ENCODE measurements at places on chromosomes 5 and 9.

DNA sequence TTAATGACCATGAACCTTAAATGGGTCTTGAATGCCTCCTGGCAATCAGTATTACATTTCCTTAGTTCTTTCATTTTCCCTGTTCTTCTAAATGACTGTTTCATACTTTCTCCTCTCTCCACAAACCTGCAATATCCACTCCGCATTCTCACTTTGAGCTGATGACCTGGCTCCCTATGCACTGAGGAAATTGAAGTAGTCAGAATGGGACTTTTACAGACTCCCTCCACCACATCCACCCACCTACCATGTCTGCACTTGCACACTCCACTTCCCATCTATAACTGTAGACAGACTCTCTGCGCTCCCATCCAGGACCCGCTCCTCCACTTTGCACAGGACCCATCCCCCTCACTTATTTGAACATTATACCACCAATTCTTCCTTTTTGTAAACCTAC, 36.2 kb upstream of the GZMA start:
- DNase-seq, result peak; percentile 34

- DNase-seq, result no peak
Measured at GRCh38 chr5:14782591-14782990, 89.0 kb downstream of the ANKH start.

DNA sequence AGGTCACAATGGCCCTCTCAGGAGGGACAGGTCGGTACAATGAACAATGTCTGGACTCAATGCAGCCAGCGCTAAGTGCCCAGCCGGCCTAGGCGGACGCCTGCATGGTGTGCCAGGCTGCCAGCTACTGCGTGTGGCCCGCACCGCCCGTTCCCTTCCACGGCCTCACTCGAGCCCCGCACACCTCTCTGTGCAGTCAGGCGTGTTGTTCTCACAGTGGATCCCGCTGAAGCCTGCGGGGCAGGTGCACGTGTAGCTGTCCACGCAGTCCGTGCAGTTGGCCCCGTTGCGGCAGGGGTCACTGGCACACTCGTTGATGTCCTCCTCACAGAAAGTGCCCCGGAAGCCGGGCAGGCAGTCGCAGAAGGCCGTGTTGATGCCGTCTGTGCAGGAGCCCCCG, 26.7 kb upstream of the SEC16A start:
- no peak for DNase-seq

- no peak for DNase-seq
Measured at GRCh38 chr5:33306758-33307157, 134.0 kb upstream of the TARS1 start.

GRCh38 chr5:150394131-150394530, 18.6 kb downstream of the CD74 start:
- no peak for DNase-seq

DNA sequence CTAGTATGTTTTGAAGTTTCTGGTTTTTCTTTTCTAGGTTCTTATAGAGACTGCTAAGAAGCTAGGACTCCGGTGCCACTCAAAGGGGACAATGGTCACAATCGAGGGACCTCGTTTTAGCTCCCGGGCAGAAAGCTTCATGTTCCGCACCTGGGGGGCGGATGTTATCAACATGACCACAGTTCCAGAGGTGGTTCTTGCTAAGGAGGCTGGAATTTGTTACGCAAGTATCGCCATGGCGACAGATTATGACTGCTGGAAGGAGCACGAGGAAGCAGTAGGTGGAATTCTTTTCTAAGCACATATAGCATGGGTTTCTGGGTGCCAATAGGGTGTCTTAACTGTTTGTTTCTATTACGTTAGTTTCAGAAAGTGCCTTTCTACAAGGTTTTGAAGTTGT, 52.2 kb downstream of the MTAP start:
- no peak for DNase-seq

DNA sequence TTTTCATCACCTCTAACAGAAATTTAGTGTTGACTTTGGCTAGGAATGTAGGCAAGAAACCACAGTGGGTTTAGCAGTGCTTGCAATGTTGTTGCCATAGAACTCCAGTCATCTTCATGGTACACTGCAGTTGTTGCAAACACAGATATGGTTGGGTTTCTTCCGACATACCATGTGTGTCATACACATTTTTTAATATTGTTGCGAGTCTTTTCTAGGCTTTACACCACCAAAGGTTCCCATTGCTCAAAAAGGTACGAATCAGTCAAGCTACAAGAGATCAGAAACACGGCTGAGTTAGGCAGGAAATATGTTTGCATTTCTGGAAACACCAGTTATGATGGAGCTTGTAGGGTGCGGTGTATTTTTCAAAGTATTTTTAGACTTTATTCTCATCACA, 172.4 kb downstream of the SYK start:
- no peak for DNase-seq

DNA sequence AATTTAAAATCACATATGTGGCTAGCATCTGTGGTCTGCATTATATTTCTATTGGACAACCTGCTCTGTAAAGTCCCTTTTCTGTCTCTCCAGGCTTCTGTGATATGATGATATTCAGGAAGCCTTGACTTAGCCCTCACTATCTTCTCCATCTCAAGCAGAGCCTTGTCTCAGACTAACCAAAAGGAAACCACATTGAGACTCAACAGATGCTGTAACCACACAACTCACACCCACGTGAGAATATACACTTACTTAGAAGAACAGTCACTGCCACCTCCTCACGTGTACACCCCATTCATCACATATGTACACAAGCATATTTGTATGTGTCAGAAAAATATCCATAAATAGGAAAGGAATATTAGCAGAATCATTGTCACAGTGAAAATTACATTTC, 33.6 kb downstream of the HTR4 start:
- peak; percentile 66 for DNase-seq

- DNase-seq, result peak; percentile 25
Measured at GRCh38 chr5:177982072-177982727, 13.8 kb downstream of the PROP1 start.

DNA sequence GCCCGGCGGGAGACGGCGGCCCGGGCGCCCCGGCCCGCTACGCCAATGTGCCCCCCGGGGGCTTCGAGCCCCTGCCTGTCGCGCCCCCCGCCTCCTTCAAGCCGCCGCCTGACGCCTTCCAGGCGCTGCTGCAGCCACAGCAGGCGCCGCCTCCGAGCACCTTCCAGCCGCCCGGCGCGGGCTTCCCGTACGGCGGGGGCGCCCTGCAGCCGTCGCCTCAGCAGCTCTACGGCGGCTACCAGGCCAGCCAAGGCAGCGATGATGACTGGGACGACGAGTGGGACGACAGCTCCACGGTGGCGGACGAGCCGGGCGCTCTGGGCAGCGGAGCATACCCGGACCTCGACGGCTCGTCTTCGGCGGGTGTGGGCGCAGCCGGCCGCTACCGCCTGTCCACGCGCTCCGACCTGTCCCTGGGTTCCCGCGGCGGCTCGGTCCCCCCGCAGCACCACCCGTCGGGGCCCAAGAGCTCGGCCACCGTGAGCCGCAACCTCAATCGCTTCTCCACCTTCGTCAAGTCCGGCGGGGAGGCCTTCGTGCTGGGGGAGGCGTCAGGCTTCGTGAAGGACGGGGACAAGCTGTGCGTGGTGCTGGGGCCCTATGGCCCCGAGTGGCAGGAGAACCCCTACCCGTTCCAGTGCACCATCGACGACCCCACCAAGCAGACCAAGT, 723 bp downstream of the SNX18 start:
- DNase-seq, result peak; percentile 62

GRCh38 chr9:71928806-71929205, 17.4 kb downstream of the C9orf85 start:
- no peak for DNase-seq

- DNase-seq, result no peak
Measured at GRCh38 chr5:139763930-139764791, 31.4 kb upstream of the PSD2 start.

DNA sequence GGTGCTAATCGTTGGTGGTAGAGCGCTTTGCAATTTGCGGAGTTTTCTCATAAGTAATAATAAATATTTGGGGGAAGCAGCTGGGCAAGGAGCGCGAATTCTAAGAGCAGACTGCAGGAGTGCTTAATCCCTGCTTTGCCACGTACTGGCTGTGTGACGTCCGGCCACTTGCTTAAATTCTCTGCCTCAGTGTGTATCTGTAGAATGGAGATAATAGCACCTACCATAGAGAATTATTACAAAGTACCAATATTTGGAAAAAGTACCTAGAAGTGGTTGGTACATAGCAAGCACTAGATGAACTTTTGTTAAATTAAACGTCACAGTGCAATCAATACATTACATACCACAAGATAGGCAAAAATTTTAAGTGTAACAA, 598 bp upstream of the TMED7 start:
- no peak for DNase-seq

- no peak for DNase-seq
Measured at GRCh38 chr5:103272377-103272776, 13.8 kb downstream of the MACIR start.

GRCh38 chr5:94218374-94218773, 400.0 kb downstream of the KIAA0825 start:
- DNase-seq, result no peak

DNA sequence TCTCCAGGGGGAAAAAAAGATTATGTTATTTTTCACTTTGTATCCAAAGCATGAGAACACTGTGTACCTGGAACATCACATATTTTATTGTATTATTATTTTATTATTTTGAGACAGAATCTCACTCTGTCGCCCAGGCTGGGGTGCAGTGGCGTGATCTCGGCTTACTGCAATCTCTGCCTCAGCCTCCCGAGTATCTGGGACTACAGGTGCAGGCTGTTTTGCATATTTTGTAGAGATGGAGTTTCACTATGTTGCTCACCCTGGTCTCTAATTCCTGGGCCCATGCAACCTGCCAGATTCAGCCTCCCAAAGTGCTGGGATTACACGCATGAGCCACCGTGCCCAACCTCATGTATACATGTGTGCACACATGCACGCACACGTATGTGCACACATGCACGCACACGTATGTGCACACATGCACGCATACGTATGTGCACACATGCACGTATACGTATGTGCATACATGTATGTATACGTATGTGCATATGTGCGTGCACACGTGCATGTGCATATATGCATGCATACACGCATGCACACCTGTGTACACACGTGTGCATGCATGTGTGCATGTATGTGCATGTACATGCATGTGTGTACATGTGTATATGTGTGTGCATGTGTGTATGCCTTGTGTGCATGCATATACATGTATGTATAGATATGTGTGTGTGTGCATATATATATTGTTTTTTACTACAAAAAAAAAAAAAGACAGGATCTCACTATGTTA, 9.5 kb upstream of the UGCG start:
- no peak for DNase-seq

DNA sequence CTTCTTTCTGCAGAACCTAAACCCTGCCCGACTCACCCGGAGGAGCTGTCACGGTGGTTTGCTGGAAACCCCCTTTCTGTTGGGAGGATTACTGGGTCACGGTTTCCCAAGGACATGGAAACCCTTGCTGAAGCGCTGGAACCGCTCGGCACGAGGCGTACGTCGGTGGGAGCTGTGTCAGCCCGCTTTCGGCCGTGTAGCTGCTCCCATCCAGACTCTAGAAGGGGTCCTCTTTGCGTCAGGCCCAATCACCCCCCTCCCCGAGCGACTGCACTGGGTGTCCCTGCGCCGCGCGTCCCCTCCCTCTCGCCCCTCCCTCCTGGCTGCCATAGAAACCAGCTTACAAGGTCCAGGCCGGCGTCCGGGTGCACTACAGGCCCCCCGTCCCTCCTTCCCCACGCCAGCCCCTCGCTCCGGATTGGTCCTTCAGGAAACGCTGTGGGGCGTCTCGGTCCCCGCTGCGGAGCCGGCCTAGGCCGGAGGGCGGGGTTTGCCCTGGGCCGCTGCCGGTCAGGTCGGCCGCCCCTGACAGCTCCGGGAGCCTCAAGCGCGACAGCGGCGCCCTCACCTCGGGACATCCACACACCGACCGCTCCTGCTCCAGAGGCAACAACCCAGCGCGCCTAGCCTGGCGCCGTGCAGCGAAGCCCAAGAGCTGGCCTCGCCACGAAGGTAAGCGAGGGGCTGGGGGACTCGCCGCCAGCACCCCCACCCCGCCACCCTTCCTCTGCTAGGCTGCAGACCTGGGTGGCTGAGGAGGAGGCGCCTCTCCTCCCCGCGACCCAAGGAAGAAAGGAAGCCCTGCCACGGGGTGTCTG, at the start of gene NIM1K:
TSS of gene NIM1K (plus strand) at position 486 of the 818 bp plus-strand sequence. CDS start 53,551 bp downstream, outside the sequence.
- DNase-seq, result peak; percentile 50

DNA sequence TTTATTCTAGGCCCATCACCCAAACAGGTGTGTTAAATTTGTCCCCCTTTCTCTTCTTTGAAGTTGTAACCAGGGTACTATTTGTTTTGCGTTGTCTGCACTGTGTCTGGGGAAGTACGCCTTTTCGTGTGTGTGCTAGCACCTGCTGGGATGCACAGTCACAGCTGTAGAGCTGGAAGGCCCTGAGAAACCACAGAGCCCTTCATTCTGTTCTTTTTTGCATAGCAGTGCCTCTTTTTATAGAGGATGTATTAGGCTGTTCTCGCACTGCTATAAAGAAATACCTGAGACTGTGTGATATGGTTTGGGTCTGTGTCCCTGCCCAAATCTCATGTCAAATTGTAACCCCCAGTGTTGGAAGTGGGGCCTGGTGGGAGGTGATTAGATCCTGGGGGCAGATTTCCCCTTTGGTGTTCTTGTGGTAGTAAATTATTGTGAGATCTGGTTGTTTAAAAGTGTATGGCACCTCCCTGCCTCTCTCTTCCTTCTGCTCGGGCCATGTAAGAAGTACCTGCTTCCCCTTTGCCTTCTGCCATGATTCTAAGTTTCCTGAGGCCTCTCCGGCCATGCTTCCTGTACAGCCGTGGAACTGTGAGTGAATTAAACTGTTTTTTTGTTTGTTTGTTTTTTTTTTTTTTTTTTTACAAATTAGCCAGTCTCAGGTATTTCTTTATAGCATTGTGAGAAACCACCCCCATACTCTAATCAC, 14.0 kb downstream of the SEC61B start:
- peak; percentile 69 for DNase-seq

DNA sequence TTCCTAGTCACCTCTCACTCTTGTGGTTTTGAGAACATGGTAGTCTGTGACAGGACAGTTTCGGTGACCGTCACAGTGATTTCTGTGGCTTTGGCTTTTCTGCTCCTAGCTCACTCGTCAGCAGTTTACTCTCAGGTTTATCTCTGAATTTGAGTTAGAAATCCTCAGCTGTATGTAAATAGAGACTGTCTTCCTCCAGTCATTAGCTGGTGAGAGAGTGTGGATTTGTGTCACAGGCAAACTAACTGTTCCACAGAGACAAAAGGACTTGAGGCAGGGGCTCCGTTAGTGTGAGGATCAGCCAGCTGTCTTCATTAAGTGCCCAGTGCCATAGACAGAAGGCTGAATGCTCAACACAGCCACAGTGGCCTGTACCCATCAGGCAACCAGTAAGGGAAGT, 131.4 kb downstream of the CD180 start:
- peak; percentile 68 for DNase-seq

DNA sequence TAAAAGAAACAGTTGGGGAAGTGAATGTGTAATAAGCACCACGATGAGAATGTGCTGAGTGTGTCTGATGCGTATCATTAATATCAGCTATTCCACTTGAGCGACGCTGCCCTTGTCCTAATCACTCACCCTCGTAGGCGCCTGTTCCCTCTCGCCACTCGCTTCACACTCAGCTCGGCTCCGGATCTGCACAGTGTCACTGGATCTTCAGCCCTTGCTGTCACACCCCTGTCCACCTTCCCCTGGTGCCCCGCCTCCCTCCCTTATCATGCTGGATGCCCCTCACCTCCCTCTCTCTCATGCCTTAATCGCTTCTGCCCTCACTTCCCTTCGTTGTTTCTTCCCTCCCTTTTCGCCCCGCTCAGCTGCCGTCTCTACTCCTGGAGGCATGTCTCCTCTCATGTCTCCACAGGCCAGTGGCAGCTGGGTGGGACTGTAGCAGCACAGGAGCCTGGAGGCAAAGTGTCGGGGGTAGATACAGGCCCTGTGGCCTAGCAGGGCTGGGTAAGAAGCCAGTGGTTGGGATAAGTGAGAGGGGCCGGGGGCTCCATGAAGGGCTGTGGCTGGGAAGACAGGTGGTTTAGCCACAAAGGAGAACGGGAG, 43.5 kb downstream of the ANKDD1B start:
- DNase-seq, result no peak

Data from activated CD4-positive, alpha-beta T cell treated with anti-CD3 and anti-CD28 coated beads, Interleukin-2, Interleukin-6, amounts not matched to agents 100 ng/mL and 50 ng/mL, durations not matched to agents 16 hours and 8 hours (primary cell).